ENCODE measurements at places on chromosomes 1 and 21. TPM values are rescaled to one million over a fixed set of nuclear protein-coding genes. Genes with fewer than 3 reads are reported as not detected.

GRCh38 chr1:205936846-205937586 is 6.2 kb downstream of the SLC26A9 start:
- DNase-seq = peak; percentile 22

DNA sequence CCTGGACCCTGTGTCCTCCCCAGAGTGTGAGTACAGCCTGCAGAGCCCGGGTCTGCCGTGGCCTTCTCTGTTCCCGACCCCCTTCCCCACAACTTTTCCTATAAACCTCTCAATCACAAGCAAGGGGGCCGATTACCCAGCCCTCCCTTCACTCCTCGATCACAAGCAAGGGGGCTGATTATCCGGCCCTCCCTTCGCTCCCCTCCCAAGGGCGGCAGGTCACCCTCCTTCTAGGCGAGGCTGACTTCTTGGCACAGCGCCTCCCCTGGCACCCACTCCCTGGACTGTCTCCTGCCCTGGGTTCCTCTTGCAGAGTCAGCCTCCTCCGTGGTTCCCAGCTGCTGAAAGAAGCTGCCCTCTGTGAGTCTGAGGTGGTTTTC is 12.3 kb upstream of the LDLRAP1 start:
- DNase-seq = no peak

DNA sequence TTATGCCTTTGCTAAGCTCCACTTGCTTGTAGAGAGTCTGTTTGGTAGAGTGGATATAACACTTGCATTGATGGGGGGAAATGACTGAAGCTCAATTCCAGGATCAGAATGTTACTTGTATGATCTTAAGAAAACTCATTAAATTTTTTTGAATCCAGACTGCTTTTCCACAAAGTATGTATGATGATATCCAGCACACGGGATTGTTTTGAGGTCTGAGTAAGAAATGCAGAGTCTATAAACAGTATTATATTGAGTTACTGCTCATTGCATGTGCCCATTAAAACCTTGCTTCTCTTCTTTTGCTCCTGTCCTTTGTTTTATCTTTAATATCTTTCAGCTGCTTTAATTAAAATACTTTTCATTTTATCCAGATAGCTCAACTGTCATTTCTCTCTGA is 570.4 kb upstream of the ZRANB2 start:
- DNase-seq = no peak

DNA sequence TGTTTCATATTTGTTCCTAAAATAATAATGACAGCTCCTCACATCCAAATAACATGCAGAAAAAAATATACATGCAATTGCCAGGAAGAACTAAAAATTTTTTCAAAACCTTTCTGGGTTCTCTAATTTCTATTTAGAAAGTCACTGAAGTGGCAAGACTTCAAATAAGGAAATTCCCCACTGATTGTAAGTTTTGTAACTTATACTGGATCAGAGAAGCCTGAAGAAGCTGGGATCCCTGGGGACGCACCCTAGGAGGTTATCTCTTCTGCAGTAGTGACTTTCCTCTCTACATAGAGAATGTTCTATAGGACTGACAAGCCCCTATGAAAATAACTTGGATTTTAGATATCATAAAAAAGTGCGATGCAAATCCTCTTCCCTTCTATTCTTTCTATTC is 182.6 kb downstream of the MRPL39 start:
- no peak for DNase-seq

DNA sequence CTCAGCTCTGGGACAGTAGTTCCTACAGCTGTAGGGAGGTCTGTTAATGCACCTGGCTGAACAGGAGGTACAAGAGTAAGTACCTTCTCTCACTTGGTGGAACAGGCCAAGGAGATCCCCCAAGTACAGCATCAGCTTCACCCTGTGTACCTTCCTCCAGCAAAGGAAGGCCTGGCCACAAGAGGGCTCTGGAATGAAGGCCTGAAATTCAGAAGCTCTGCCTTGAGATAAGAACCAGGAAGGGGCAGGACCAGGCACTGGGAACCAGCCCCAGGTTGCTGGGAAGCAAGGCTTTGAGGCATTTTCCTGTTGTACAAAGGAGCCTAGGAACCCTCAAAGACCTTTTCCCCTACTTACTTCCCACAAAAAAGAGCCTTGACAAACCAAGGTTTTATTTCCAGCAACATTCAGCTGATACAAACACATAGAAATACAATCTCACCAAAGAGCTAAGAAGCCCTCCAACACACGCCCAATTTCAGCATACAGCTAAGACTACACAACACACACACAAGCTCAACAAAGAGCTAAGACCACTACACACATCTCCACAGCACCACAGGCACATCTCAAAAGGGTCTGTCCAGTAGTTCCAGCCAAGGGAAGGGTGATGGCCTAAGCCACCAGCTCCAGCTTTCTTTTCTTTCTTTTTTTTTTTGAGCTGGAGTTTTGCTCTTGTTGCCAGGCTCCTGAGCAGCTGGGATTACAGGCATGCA is 23.5 kb downstream of the F11R start:
- DNase-seq = peak; percentile 83

Gene FAM72D
- total RNA-seq = 5.9 TPM

Gene ITLN1
- total RNA-seq = 0.37 TPM

Gene FCGR2B
- total RNA-seq = not detected
